A549 treated with CORT108297 at 1 μM for 4 hours (cell line): ENCODE measurements at places on chromosomes 7 and 10. TPM values are rescaled to one million over a fixed set of nuclear protein-coding genes. Genes with fewer than 3 reads are reported as not detected.

The MGAM2 gene
- 0.01 TPM in 1 of 5 replicates, not detected in the others for total RNA-seq

The SFTPA1 gene
- not detected in 5 replicates for total RNA-seq

The WEE2 gene
- total RNA-seq = 0.03 TPM in 1 of 5 replicates, not detected in the others

The KLF14 gene
- 0.03 to 0.07 TPM (median 0.05 TPM) in 3 of 5 replicates, not detected in the others for total RNA-seq

The NKX2-3 gene
- total RNA-seq = 0.06 to 0.11 TPM in 2 of 5 replicates, not detected in the others

The NDUFB2 gene
- total RNA-seq = 378 to 422 TPM (median 391 TPM) in 5 replicates

The ARHGAP12 gene
- total RNA-seq = 21.3 to 24.5 TPM (median 22.4 TPM) in 5 replicates

The UBN2 gene
- 2.1 to 3.0 TPM (median 2.7 TPM) in 5 replicates for total RNA-seq

The ASB10 gene
- total RNA-seq = not detected in 5 replicates

The IRF5 gene
- total RNA-seq = 11.4 to 17.4 TPM (median 14.5 TPM) in 5 replicates

The OR6V1 gene
- not detected in 5 replicates for total RNA-seq

The PDIA4 gene
- 164 to 194 TPM (median 179 TPM) in 5 replicates for total RNA-seq

The FAM241B gene
- 16.6 to 19.8 TPM (median 18.5 TPM) in 5 replicates for total RNA-seq

The PSD gene
- total RNA-seq = 0.18 to 0.60 TPM (median 0.46 TPM) in 5 replicates

The FFAR4 gene
- total RNA-seq = 0.14 to 0.25 TPM (median 0.22 TPM) in 5 replicates

The ITGA8 gene
- total RNA-seq = not detected in 5 replicates

The C10orf105 gene
- not detected in 5 replicates for total RNA-seq

The ZNF273 gene
- total RNA-seq = 2.2 to 2.9 TPM (median 2.7 TPM) in 5 replicates

The PDK4 gene
- total RNA-seq = 9.1 to 13.0 TPM (median 11.5 TPM) in 5 replicates

The ACTL6B gene
- total RNA-seq = not detected in 5 replicates

The ADAMTS14 gene
- total RNA-seq = 0.05 to 0.10 TPM (median 0.09 TPM) in 5 replicates

The RBM20 gene
- 1.1 to 1.7 TPM (median 1.5 TPM) in 5 replicates for total RNA-seq

The TMEM130 gene
- 0.26 to 0.43 TPM (median 0.36 TPM) in 5 replicates for total RNA-seq

The SHLD2 gene
- 22.3 to 29.5 TPM (median 23.6 TPM) in 5 replicates for total RNA-seq

The PDLIM1 gene
- total RNA-seq = 152 to 163 TPM (median 161 TPM) in 5 replicates

The TWIST1 gene
- 2.4 to 4.3 TPM (median 3.8 TPM) in 5 replicates for total RNA-seq

The TMEM213 gene
- total RNA-seq = not detected in 5 replicates

The CADPS2 gene
- total RNA-seq = 0.02 to 0.13 TPM (median 0.06 TPM) in 5 replicates

The PTCD1 gene
- total RNA-seq = 5.9 to 7.9 TPM (median 6.5 TPM) in 5 replicates

The SH2B2 gene
- 2.6 to 4.2 TPM (median 3.6 TPM) in 5 replicates for total RNA-seq

The PNLIPRP3 gene
- total RNA-seq = 0.03 TPM in 1 of 5 replicates, not detected in the others

The PDZD7 gene
- total RNA-seq = 0.48 to 1.4 TPM (median 0.92 TPM) in 5 replicates

The ZP3 gene
- 16.6 to 21.8 TPM (median 19.3 TPM) in 5 replicates for total RNA-seq

The KAZALD1 gene
- 1.6 to 3.6 TPM (median 2.8 TPM) in 5 replicates for total RNA-seq

The ACSM6 gene
- not detected in 5 replicates for total RNA-seq

The ITPRID1 gene
- total RNA-seq = not detected in 5 replicates

The OIT3 gene
- total RNA-seq = 0.05 to 0.07 TPM (median 0.06 TPM) in 3 of 5 replicates, not detected in the others

The TACC2 gene
- total RNA-seq = 81.1 to 93.4 TPM (median 86.7 TPM) in 5 replicates

The RAB19 gene
- total RNA-seq = not detected in 5 replicates

The TMEM225B gene
- 0.78 to 1.5 TPM (median 1.3 TPM) in 5 replicates for total RNA-seq

The NUP42 gene
- 24.0 to 29.9 TPM (median 26.9 TPM) in 5 replicates for total RNA-seq

The GNGT1 gene
- total RNA-seq = not detected in 5 replicates

The PRLHR gene
- not detected in 5 replicates for total RNA-seq

The EPO gene
- total RNA-seq = not detected in 5 replicates

The LIPJ gene
- not detected in 5 replicates for total RNA-seq

The CALCR gene
- total RNA-seq = 0.02 TPM in 1 of 5 replicates, not detected in the others

The VENTX gene
- total RNA-seq = not detected in 5 replicates

The HMX2 gene
- total RNA-seq = 0.08 to 0.14 TPM (median 0.11 TPM) in 4 of 5 replicates, not detected in the other

The SPDYE5 gene
- not detected in 5 replicates for total RNA-seq

The CDC14C gene
- total RNA-seq = not detected in 5 replicates

The SFTPD gene
- total RNA-seq = 0.23 to 0.66 TPM (median 0.31 TPM) in 4 of 5 replicates, not detected in the other

The MRC1 gene
- total RNA-seq = 0.01 to 0.05 TPM (median 0.02 TPM) in 5 replicates

The MYL10 gene
- total RNA-seq = not detected in 5 replicates

The PTF1A gene
- not detected in 5 replicates for total RNA-seq

The MMRN2 gene
- total RNA-seq = 0.58 to 1.5 TPM (median 0.73 TPM) in 5 replicates

The AGAP5 gene
- 2.1 to 2.9 TPM (median 2.4 TPM) in 5 replicates for total RNA-seq

The STRIP2 gene
- 6.7 to 8.4 TPM (median 7.1 TPM) in 5 replicates for total RNA-seq

The H2BK1 gene
- total RNA-seq = not detected in 5 replicates
